ENCODE measurements at places on chromosomes 12 and 14.

DNA sequence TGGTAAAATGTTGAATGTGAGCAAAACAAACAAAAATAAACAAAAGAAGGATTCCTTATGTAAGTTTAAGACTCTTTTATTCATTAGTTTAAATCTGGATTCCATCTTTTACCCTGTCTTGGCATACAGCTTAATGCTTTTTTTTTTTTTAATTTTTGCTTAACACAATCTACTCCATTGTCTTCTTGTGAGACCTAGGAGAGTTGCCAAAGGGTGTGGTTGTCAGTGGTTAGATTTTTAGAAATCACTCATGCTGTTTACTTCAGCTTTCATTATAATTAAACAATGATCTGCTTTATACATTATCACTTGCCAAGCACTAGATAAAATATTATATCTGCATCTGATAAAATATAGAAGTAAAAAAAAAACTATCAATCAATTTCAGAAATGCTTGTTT lies 77.7 kb upstream of the KITLG start:
- H3K4me1 ChIP-seq, result no peaks in the 10 kb centered on the region
- no peak overlapping the region for H3K27ac ChIP-seq
- no peak overlapping the region for H3K4me3 ChIP-seq
- no peak for DNase-seq

DNA sequence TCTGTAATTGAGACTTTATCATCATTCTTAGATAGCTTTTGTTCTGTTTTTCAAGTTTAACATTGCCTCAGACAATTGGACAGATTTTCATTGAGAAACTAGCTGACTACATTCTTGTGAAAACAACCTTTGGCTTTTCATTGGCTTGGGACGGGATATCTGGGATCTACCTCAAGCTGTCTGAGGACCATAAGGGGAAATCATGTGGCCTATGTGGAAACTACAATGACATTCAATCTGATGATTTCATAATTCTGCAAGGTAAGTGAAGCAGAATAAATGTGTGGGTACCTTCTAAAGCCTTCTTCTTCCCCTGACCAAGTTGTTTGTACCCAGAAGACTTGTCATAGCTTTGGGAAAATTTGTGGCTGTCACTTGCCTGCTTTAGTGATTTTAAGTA lies 133.5 kb downstream of the OTOGL start:
- H3K27ac ChIP-seq, result no peak overlapping the region
- no peaks in the 10 kb centered on the region for H3K27me3 ChIP-seq
- no peaks in the 10 kb centered on the region for H3K4me1 ChIP-seq
- no peaks in the 10 kb centered on the region for H3K36me3 ChIP-seq
- H3K4me3 ChIP-seq, result no peak overlapping the region

DNA sequence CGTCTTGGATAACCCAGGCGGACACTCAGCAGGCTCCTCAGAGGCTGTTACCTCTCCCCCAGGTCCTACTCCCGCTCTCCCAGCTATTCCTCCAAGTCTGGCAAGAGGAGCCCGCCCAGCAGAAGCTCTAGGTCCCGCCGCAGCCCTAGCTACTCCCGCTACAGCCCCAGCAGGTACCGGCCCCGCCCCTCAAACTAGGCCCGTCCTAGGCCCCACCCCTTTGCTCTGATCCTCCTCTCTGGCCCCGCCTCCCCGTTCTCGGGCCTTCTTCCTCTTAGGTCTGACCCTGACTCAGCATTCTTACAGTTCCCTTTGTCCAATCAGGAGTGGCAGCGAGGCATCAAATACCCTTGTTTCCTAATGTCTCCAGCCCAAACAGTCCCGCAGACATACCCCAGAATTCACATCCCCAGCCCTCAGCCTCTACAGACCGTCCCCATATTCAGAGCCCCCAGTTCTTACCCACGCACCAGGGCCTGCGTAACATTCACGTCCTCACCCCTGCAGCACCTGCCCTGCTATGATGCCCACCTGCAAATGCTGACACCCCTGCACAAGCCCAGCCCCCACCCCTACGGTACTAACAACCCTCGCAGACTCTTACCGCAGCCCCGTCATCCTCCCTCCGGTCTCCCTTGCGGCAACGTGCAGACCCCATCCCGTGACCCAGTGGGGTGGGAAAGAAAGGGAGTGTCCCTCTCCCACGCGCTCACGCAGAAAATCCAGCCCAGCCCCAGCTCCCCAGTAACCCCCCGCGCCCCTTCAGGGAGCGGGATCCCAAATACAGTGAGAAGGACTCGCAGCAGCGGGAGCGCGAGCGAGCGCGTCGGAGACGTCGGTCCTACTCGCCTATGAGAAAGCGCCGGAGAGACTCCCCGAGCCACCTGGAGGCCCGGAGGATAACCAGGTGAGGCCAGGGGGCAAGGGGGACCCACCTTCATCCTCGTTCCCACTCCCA lies 25.0 kb upstream of the HSPB8 start:
- no peaks in the 10 kb centered on the region for H3K36me3 ChIP-seq
- no peak for DNase-seq
- no peaks in the 10 kb centered on the region for H3K4me1 ChIP-seq
- no peak overlapping the region for H3K4me3 ChIP-seq

DNA sequence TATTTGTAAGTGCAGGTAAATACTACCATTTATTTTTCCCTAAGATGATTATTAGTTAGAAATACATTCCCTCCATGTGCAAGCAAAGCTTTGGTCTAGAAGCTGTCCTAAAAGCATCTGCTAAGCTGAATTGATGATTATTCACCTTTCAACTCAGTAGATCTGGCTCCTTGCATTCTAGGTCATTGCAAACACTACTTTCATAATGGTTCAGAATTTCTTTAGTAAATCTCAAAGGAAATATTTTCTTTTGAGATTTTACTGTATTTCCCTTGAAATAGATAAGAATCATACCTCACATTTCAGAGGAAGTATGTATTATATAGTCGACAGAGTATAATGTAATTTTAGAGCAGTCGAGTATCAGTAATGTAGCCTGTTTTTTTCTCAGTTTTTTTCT lies 2.4 kb downstream of the ETNK1 start:
- H3K4me1 ChIP-seq, result peaks cover 42% of the 10 kb centered on the region
- H3K4me3 ChIP-seq, result no peak overlapping the region
- H3K27me3 ChIP-seq, result no peaks in the 10 kb centered on the region
- H3K27ac ChIP-seq, result peak overlapping the region; percentile 28
- DNase-seq, result no peak

DNA sequence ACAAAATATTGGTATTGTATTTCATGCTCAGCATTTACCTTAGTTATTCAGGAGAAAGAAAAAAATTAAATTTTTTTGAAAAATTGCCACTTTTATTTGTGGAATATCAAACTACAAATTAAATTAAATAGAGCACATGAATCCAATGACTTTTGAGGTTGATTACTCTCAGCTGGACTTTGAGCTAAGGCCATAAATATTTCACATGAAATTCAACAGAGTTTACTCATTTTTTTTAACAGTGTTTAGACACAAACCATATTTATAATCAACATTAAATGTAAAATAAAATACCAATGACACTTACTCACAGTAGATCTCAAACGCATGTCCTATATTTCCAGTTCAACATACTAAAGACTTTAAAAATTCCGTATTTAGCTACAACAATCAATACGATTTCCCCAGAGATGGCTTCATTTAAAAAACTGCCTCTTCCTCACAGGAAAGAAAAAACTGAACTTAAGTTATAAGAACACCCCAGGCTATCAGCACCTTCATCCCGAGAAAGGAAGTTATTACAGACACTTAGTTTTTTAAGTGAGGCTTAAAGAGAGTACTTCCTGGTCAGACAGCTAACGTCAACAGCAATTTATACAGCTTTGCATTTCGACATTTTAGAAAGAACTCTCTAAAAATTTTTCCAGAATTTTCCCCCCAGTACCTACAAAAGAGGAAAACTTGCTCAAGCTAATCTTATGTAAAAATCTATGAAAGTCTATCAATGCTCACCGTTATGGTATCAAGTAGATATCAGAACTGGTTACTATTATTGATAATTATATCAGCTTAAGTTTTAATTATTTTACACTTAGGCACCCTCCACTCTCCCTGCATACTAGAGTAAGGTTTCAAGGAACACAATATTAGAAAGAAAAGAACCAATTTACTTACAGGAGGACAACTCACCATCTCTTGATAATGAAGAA lies 13.8 kb downstream of the TAOK3 start:
- no peaks in the 10 kb centered on the region for H3K27me3 ChIP-seq
- H3K4me1 ChIP-seq, result peaks cover 41% of the 10 kb centered on the region
- H3K27ac ChIP-seq, result peak overlapping the region; percentile 54
- no peak for DNase-seq

DNA sequence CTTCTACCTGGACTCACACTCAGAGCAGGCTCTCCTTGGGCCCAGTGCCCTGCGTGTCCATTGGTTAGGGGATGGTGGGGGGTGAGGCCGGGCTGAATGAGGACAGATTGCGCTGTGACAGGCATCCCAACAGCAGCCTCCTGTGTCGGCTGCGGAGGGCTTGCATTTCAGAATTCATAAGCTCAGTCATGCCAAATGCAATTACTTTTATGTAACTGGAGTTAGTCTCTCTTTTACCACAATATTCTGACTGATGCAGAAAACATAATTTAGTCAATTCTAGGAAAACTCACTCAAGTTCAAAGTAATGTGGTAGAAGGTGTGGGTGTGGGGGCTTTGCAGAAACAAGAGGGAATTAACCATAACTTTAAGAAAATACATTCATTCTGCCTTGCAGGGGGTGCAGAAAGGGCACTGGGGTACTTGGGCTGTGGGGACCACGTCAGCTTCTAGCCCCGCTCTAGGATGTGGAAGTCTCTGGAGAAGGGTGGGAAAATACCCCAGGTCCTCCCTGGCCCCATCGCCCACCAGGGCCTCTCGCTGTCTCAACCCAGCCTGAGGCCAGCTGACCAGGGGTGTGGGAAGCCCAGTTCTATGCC lies 257.7 kb downstream of the ADGRD1 start:
- no peak for DNase-seq
- H3K27ac ChIP-seq, result no peak overlapping the region
- no peaks in the 10 kb centered on the region for H3K4me1 ChIP-seq
- no peaks in the 10 kb centered on the region for H3K36me3 ChIP-seq

- no peak overlapping the region for H3K27ac ChIP-seq
- DNase-seq, result no peak
- H3K4me3 ChIP-seq, result no peak overlapping the region
- H3K27me3 ChIP-seq, result no peaks in the 10 kb centered on the region
- no peaks in the 10 kb centered on the region for H3K36me3 ChIP-seq
- no peaks in the 10 kb centered on the region for H3K4me1 ChIP-seq
Measured at GRCh38 chr12:95557625-95558024, 6.3 kb upstream of the USP44 start.

GRCh38 chr12:121222847-121223246 lies 12.9 kb downstream of the P2RX4 start:
- H3K27me3 ChIP-seq, result no peaks in the 10 kb centered on the region
- H3K4me1 ChIP-seq, result peaks cover 51% of the 10 kb centered on the region
- no peak overlapping the region for H3K4me3 ChIP-seq
- H3K36me3 ChIP-seq, result peaks cover 2% of the 10 kb centered on the region
- DNase-seq, result no peak

DNA sequence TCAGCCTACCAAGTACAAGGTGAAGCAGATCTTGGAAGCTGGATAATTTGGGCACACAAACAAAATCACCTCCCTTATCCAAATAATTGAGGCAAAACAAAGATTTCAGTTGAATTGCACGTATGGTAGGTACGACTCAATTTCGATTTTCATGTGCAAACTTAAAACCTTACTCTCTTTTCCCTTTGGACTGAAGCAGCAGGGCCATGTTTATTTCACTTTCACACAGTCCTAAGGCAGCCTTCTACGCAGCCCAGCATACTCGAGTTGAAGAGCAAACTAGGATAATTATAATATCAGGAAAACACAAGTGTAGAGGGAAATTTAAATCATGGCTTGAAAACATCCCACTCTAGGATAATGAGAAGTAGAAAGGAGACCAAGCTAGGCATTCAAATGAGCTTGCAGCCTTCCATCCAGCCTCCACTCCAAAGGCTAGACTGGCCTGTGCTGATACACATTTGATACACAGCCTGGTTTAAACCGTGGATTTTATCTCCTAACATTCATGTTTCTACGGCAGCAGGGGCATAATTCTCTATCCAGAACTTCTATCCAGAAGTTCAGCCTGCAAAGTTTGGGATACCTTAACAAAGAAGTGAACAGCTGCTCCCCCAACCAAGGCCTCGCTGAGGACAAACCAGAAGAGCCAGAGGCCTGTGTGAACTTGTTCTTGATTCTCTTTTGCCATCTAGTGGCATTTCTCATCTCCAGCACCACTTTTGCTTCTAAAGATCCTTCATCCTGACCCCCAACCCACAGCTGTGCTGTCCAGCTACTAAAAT lies 2.4 kb upstream of the RNASE7 start:
- no peaks in the 10 kb centered on the region for H3K27me3 ChIP-seq
- no peaks in the 10 kb centered on the region for H3K36me3 ChIP-seq
- DNase-seq, result peak; percentile 47

DNA sequence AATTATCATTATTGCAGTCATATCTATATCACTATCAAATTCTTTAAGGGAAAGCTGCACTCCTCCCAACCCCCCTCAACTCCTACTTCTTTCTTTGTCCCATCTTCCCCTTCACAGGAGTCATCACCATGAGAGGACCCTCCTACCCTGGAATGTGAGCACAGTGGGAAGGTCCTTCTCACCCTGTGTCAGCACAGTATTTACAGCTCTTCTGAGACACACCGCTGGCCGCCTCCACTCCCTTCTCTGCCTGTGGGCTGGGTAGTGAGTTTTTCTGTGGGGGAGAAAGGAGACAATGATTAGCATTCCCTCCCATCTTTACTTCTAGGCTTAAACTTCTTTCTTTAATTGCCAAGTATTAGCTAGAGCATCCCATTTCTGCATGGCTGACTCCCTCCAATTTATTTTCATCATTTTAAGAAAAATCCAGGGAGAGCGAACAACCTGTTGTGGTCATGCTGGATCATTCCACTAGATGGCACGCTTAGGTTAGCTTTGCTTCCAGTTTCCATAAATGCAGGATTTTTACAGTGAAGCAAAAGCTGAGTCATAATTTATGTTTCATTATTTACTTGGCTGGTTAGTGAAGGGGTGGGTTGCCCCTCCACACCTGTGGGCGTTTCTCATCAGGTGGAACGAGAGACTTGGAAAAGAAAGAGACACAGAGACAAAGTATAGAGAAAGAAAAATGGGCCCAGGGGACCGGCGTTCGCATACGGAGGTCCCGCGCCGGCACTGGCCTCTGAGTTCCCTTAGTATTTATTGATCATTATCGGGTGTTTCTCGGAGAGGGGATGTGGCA lies 188.5 kb downstream of the ALX1 start:
- no peak overlapping the region for H3K4me3 ChIP-seq
- no peaks in the 10 kb centered on the region for H3K27me3 ChIP-seq
- H3K27ac ChIP-seq, result no peak overlapping the region
- DNase-seq, result no peak
- H3K36me3 ChIP-seq, result no peaks in the 10 kb centered on the region
- no peaks in the 10 kb centered on the region for H3K4me1 ChIP-seq

DNA sequence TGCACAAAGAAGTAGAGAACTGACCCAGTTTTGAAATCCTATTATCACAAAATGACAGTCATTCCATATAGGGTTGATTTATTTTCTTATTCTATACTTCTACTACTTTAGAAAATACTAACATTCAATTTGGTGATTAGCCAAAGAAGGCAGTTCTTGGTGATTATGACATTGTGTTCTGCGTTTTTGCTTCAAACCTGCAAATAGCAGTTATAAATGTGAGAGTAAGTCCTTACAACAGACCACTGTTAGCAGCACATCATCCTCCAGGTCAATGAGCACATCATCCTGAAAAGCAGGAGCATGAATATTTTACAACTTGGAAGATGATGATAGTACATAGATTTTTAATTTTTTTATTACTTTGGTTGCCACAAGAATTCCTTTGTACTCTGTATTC lies 53.1 kb downstream of the LIN7A start:
- H3K36me3 ChIP-seq, result no peaks in the 10 kb centered on the region
- no peaks in the 10 kb centered on the region for H3K27me3 ChIP-seq
- H3K4me3 ChIP-seq, result no peak overlapping the region
- H3K4me1 ChIP-seq, result no peaks in the 10 kb centered on the region
- DNase-seq, result no peak

Data from CD4-positive, alpha-beta memory T cell (primary cell).